ENCODE measurements at places on chromosomes 2 and 18.

DNA sequence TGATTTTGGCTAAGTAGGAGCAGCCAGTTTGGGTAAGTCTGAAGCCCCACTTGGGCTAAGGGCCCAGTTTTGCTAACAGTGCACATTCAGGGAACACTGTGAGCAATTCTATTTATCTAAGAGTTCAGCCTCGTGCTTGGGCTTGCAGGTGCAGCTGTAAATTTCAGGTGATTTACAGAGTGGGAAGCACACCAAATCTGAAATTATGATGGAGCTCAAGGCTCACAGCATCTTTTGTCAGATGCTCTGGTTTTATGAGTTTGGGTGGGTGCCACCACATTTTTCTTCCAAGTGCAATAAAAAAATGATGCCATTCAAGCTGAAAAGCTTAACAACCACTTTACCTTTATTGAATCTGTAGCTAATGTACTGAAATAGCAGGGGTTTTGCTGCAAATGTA is 671.2 kb downstream of the LRRTM4 start:
- no peak for DNase-seq

DNA sequence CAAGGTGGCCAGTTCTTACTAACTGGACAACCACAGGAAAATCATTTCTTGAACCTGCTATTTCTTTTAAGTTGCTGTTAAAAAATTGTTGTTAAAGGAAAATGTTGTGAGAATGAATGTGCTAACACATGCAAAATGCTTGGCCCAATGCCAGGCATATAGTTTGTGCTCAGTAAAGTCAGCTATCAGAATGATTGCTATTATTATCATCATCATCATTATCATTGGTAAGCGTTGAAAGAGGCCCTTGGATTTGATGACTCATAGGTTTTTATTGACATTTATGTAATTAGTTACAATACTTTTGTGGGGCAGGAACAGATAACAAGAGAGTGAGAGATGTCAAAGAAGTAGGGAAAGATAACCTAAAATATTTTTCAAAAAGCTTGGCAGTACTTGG is 394.2 kb upstream of the ZEB2 start:
- no peak for DNase-seq

- no peak for DNase-seq
Observed at GRCh38 chr2:138180692-138181386, 216.6 kb downstream of the HNMT start.

- no peak for DNase-seq
Observed at GRCh38 chr2:78992451-78992806, 33.1 kb upstream of the REG3G start.

DNA sequence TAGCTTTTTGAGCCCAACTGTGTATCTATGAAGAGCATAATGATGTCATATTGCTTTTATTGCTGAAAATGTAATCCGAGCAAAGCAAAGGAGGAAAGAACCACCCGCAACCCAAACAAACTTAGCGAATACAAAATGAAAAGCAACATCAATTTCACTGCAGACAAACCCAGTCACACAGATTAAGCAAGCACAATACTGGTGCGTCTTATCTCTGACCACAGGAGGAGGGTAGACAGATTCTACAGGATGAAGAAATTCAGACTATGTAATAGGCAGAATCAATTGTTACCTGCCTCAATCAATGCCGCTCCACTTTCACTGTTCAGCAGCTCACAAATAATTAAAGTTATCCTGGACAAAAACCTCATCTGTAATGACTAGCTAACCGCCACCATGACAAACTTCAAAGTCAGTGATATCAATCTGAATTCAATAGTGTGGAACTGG is 115.5 kb upstream of the SP3 start:
- DNase-seq = no peak

DNA sequence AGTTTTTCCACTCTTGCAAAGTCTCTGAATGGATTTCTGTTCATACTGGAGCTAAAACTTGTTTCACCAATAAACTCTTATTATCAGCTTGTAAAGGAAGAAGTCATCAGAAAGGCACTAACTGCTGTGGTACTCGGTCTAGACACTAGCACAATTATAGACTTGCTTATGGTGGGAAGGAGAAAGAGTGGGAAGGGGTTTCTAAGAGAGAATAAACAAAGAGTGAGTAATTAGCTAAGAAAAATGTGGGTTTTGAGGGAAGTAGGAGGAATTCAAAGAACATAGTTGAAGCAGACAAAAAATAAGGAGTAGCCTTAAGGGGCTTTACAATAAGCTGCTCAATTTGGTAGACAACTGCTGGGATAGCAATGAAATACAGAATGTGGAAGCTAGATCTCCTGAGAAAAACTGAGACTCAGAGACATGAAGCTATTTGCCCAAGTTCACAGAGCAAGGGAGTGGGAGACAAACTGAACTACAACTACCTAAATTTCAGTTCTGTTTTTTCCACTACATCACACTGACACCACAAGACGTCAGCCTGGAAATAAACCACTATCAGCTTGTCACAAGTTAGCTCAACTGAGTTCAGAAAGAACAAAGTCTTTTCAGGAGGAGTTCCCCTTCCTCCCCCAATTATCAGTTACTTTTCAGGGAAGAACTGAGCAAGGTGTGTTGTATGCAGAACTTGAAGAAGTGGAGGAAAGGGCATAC is 59.7 kb downstream of the MAP4K3 start:
- no peak for DNase-seq

DNA sequence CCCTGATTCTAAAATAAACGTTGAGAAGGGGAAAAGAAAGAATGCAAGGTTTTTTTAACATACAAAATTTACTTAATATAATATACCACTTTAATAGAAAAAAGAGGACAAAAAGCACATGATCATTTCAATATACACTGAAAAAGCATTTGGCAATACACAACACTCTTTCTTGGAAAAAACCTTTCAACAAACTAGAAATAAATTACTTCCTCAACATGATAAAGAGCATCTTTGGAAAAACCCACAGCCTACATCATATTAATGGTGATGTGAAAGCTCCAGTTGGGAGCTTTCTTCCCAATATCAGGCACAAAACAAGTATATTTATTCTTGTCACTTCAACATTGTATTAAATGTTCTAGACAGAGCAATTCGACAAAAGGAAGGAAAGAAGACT is 3.0 kb upstream of the POLR1B start:
- DNase-seq = no peak

- DNase-seq = no peak
Observed at GRCh38 chr2:37794717-37795116, 123.3 kb upstream of the CDC42EP3 start.

GRCh38 chr2:6932828-6933227 is 15.6 kb downstream of the RNF144A start:
- no peak for DNase-seq

DNA sequence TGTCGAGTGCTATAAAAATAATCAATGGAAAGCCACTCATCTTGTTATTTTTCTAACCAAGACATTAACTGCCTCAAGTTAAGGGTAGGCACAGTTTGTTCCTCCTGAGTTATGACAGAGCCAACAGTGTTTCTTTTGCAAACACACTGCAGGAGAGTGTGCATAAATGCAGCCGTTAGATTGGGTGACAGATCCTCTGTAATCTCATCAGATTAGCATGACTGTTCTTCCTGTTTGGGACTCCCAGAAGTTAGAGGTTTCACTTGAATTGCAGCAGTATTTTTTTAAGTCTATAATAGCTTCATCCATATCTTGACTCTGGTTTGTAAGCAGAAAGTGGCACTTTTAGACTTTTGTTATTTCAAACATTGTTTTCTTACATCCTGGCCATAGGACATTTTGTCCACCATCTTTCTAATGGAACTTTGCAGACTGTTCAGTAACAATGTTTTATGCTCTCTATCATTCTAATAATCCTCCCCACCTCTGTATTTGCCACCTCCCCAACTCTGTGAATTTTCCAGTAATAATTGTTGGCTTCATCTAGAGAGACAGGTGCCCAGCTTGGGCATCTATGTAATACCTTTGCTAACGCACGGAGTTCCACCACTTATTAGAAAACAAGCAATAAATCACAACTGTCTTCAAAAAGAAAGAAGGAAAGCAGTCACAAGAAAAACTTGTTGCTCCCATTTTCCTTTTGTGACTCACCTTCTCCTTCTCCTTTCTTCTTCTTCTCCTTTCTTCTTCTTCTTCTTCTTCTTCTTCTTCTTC is 560.0 kb downstream of the ADCYAP1 start:
- no peak for DNase-seq

DNA sequence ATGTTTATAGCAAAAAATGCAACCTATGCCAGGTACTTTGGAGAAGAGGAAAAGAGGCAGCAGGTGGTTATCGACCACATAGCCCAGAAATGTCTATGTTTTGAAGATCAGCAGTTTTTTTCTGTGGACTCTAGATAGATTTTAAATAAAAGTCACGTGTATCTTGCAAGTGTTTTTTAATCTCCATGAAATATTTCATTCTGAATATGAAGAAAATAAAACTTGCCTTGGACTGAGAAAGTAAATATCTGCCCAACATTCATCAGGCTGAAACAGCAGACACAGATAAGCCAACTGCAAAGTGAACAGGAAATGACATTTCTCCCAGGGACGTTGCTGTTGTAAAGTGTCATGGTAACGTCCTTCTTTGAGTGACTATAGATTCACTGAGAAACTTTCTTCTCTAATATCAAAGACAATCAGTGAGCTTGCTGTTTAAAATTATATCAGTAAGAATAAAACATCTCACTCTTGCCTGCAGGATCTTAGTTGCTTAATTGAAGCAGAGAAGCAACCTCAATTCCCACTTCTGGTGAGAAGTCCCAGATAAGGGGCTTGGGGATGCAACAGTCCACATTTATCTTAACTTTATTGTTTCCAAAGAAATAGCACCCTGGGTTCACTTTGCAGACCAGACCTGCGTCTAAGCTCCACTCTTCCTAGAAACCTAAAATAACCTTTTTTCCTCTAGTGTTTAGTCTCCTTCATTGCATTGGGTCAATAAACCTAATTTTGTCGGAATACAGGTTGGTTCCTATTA is 6.3 kb downstream of the MYOM1 start:
- DNase-seq = no peak

GRCh38 chr2:183185534-183185933 is 61.3 kb downstream of the NUP35 start:
- no peak for DNase-seq

All from activated CD8-positive, alpha-beta memory T cell treated with anti-CD3 and anti-CD28 coated beads for 4 hours (primary cell).